ENCODE measurements at places on chromosomes 3 and 15.

GRCh38 chr3:174636451-174636850 is 222.7 kb upstream of the NAALADL2 start:
- H3K4me3 ChIP-seq: no peak overlapping the region
- H3K27me3 ChIP-seq: no peaks in the 10 kb centered on the region
- no peak overlapping the region for H3K27ac ChIP-seq

DNA sequence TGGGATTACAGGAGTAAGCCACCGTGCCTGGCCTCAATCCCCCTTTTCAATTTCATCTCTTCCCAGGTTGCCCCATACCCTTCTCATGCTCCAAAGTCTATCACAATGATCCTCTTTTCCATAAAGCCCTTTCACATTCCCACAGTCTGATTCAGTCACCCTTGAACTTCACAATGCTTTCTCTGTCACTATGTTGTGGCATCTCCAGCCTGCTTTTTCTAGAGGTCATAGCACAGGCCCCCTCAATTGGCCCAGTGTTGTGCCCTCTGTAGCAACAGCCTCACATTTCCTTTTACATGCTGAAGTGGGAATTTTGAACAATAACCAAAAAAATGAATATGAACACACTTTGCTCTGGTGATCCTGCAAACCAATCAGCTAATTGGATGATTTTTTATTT is 21.5 kb downstream of the DRD3 start:
- no peak for DNase-seq
- H3K36me3 ChIP-seq: no peaks in the 10 kb centered on the region
- H3K4me3 ChIP-seq: no peak overlapping the region
- peaks cover 9% of the 10 kb centered on the region for H3K27me3 ChIP-seq
- H3K4me1 ChIP-seq: no peaks in the 10 kb centered on the region
- no peak overlapping the region for H3K27ac ChIP-seq

DNA sequence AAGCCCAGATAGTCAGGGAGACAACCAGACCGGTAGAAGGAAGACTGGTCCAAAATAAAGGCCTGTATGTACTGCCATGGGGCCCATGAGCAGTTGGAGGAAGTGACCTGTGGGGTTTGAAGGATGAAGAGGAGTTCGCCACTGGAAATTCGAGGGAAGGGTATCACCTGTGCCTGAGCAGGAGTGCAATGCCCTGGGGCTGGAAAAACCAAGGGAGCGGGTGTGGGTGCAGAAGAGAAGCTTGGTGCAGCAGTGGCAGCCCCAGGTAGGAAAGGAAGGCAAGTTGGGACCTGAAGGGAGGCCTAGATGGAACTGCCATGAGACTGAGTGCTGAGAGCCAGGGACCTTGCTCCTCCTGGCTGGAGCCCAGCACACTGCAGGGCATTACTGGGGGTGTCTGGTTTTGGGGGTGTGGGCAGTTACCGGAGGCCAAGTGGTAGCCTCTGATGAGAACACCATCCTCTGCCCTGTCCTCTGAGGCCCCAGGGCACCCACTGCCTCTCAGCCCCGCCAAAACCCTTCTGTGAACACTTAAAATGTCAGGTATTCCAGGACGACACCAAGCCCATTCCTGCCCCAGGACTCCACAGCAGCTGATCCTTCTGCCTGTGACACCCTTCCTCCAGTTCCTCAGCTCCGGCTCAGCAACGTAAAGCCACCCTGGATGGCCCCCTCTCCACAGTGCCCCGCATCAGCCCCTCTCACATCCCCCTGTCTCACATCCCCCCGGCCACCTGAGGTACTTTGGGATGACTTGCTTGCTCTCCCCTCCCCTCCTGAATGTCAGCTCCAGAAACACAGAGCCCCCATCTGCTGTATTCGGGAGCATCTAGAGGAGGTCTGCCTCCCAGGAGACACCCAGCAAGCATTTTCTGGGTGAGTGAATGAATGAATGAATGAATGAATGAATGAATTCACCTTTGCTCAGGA is 42.9 kb downstream of the WNT7A start:
- no peak overlapping the region for H3K4me3 ChIP-seq
- H3K27me3 ChIP-seq: no peaks in the 10 kb centered on the region
- H3K27ac ChIP-seq: no peak overlapping the region
- DNase-seq: peak; percentile 84

DNA sequence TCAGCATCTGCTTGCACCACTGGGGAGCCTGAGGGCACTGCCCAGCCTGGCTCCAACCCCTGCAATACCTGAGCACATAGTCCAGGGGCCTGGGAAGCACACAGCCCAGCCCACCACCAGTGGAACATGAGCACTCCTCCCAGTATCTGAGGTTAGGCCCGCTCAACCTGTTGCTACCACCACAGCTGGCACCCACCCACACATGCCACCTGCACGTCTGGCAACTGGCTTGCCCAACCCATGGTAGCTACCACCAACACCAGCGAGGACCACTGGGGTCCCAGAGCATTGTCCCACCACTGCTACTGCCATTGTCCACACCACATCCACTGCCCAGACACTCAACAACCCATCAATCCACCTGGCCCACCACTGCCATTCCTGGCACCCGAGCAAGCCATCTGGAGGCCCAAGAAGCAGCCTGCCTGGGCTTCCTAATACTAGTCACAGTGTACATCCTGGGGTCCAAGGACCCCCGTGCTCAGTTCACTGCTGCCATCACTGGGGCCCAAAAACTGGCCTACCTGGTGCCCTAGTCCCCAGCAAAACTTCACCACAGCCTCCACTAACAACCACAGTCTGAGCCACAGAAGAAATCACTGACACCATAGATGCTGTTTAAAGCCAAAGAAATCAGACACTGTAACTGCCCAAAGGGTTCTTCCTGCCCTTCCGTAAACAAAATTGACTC is 62.1 kb upstream of the TBC1D23 start:
- no peak for DNase-seq
- no peak overlapping the region for H3K27ac ChIP-seq
- no peaks in the 10 kb centered on the region for H3K36me3 ChIP-seq

Measured in osteoblast (primary cell).